ENCODE measurements at places on chromosomes 11 and 22. TPM values are rescaled to one million over a fixed set of nuclear protein-coding genes. Genes with fewer than 3 reads are reported as not detected.

Gene ESAM
- total RNA-seq = 26.5 TPM

- no peak overlapping the region for H3K27ac ChIP-seq
- no peaks in the 10 kb centered on the region for H3K4me1 ChIP-seq
- DNase-seq = no peak
- no peak overlapping the region for H3K4me3 ChIP-seq
Measured at GRCh38 chr22:48669986-48670716, 1157.5 kb downstream of the BRD1 start.

DNA sequence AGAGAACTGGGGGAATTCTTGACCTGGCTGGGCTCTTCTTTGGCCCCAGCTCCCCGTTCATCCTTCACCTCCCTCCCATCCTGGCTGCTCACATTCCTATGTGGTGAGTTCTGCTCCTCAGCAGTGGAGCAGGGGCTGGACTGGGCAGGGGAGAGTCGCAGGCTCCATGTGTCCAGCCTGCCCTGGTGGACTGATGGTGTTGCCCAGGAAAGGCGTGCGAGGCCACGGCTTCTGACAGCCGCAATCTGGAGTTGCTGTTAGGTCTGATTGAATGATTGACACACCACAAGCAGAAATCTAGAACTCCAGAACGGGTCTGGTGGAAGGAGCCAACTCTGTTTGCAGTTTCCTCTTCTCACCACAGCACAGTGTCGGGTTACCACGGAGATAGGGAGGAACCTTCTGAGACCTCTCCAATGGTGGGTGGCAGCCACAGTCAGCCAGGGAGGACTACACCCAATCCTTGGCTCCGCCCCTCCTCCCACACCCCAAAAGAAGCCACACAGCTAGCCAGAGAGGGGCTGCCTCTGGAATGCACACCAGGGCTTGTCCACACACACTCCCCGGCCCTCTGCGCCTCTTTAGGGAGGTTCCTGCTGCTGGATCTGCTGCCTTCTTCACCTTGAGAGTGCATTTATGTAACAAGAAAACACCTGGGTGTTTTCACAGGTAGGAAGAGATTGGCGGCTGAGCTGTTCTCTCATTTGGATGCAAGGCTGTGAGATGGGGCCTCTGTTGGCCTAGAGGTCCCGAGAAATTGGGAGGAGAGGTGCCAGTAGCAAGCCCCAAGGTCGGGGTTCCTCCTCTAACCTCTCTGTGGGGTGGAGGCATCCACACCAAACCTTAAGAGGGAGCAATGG is 56.4 kb upstream of the CD44 start:
- no peaks in the 10 kb centered on the region for H3K36me3 ChIP-seq
- H3K4me1 ChIP-seq = peaks cover 67% of the 10 kb centered on the region
- DNase-seq = peak; percentile 91
- no peaks in the 10 kb centered on the region for H3K27me3 ChIP-seq

DNA sequence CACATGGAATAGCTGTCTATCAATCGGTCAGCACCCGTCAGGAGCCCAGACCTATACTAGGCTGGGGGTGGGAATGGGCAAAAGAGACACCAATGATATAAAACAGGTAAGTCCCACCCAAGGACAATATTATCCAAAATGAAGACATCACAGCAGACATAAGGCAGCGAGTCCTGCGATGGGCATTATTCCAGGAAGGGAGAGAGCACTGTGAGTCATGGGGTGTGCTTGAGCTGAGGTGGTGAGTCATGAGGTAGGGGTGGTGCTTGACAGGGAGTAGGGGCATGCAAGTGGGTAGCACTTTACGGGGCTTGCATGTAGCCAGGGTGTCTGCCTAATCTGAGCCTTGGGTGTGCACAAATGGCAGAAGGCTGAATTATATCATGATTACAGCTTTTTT is 605.0 kb upstream of the CADM1 start:
- no peak overlapping the region for H3K27ac ChIP-seq
- no peak overlapping the region for H3K4me3 ChIP-seq
- no peaks in the 10 kb centered on the region for H3K27me3 ChIP-seq
- H3K36me3 ChIP-seq = no peaks in the 10 kb centered on the region
- no peak for DNase-seq

Gene SCGB1D2
- total RNA-seq = 418 TPM

- DNase-seq = no peak
- H3K4me1 ChIP-seq = peaks cover 24% of the 10 kb centered on the region
- no peaks in the 10 kb centered on the region for H3K27me3 ChIP-seq
- no peak overlapping the region for H3K4me3 ChIP-seq
- H3K27ac ChIP-seq = peak overlapping the region; percentile 60
Measured at GRCh38 chr11:122214567-122214966, 98.6 kb upstream of the BLID start.
